Activated CD4-positive, alpha-beta T cell treated with anti-CD3 and anti-CD28 coated beads, Interleukin-2, amount 10 ng/mL, durations not matched to agents 7 days and 5 days (primary cell): ENCODE measurements at places on chromosomes 12 and 14. TPM values are rescaled to one million over a fixed set of nuclear protein-coding genes. Genes with fewer than 3 reads are reported as not detected.
A peak's percentile ranks its signal among the peaks of the same experiment; 100 is the strongest.

POTEM gene
- not detected for total RNA-seq

ARHGAP9 gene
- 218 TPM for total RNA-seq

AKAP3 gene
- 2.5 TPM for total RNA-seq

FUT8 gene
- total RNA-seq: 79.2 TPM

DNA sequence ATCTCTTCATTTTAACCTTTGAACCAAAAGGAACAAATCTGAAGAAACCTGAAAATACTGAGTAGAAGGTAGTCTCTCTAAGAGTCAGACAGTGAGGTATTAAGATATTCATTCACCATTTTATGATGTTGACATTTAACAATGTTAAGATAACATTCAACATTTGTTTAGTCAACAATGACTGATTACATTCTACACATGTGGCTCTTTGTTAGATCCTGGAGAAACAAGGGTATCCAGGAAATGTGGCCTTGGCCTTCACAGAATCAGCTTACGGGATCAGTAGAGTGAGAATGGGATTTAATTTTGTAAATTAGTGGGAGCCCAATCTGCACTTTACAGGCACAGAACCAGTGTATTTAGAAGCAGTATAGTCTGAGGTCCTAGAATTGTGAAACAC is 355.5 kb downstream of the KCNH5 start:
- no peaks in the 10 kb centered on the region for H3K4me1 ChIP-seq
- no peak overlapping the region for H3K4me3 ChIP-seq
- H3K27ac ChIP-seq: no peak overlapping the region
- DNase-seq: no peak
- no peaks in the 10 kb centered on the region for H3K36me3 ChIP-seq
- no peaks in the 10 kb centered on the region for H3K27me3 ChIP-seq

GRCh38 chr12:14771651-14772137 is 31.6 kb downstream of the WBP11 start:
- peak overlapping the region; percentile 96 for H3K4me3 ChIP-seq
- H3K4me1 ChIP-seq: peaks cover 54% of the 10 kb centered on the region
- DNase-seq: peak; percentile 53
- H3K27me3 ChIP-seq: no peaks in the 10 kb centered on the region
- peaks cover 52% of the 10 kb centered on the region for H3K36me3 ChIP-seq
- H3K27ac ChIP-seq: peak overlapping the region; percentile 99

- no peaks in the 10 kb centered on the region for H3K36me3 ChIP-seq
- H3K4me3 ChIP-seq: no peak overlapping the region
- no peak overlapping the region for H3K27ac ChIP-seq
- DNase-seq: no peak
- H3K27me3 ChIP-seq: peaks cover 13% of the 10 kb centered on the region
- H3K4me1 ChIP-seq: peaks cover 6% of the 10 kb centered on the region
Measured at GRCh38 chr12:7241404-7242005, 52.0 kb downstream of the PEX5 start.

DNA sequence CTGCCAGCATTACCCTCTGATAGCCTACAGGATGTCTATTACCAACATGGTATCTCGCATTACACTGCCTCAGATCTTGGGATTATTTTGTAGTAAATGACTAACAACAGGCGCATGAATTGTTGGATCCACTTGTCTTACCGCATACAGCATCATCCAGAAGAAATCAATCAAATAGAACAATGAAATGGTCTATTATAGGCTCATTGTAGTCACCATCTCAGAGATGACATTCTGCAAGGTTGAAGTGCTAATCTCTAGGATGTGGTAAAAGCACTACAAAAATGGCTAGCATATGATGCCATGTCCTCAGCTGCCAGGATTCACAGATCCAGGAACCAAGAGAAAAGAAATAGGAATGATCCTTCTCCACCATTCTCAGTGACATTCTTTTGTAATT is 52.0 kb downstream of the WASHC3 start:
- H3K27ac ChIP-seq: no peak overlapping the region
- H3K36me3 ChIP-seq: peaks cover 30% of the 10 kb centered on the region
- DNase-seq: no peak

DNA sequence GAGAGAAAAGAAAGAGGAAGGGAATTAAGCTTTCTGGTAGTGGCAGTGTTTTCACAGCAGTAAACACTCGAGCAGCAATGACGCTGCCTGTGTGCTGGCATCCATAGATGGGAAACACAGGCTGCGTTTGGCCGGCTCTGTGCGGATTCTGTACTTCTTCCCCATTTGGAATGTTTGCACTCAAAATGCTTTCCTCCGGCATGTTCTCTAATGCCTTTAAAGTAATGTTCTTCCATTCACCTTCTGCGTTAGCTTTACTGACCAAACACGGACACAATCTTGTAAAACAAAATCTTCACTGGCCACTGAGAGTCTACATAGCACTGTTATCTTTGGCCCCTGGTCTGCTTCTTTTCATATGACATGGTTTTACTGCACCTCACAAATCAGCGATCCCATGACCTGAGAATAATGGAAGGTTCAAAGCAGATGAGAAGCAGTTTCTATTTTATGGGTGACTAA is 31.4 kb downstream of the DCP1B start:
- no peaks in the 10 kb centered on the region for H3K36me3 ChIP-seq
- no peak for DNase-seq
- no peak overlapping the region for H3K4me3 ChIP-seq

DNA sequence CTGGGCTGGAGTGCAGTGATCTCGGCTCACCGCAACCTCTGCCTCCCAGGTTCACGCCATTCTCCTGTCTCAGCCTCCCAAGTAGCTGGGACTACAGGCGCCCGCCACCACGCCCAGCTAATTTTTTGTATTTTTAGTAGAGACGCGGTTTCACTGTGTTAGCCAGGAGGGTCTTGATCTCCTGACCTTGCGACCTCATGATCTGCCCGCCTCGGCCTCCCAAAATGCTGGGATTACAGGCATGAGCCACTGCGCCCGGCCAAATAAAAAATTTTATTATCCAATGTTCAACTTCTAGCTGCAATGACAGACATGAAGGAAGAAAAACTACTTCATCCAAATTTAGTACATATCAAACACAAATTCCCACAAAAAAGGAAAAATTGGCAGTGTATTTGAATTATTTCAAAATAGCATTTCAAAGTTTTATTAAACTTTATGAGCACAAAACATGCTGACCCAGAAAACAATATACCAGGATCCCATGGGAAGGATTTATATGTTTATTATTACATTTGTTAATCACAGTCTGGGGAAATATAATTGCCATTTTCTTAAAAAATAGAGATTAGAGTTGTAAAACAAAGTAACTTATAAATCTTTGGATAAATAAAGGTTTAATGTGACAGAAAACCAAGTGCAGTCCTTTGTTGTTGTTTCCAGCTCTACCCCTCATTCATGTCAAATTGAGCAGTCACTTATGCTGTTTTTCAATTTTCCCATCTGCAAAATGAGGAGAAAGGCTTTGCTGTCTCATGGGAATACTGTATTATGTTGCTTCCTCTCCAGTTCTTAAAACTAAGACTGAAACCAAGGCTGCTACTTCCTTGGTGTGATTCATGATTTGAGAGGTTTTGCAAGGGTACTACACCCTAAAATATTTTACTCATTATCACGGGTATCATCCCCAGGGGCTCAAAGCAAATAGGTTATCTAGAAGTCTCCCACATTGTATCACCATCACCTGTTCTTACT is 155.2 kb upstream of the AVPR1A start:
- H3K4me3 ChIP-seq: no peak overlapping the region
- H3K27ac ChIP-seq: no peak overlapping the region
- no peaks in the 10 kb centered on the region for H3K4me1 ChIP-seq
- no peaks in the 10 kb centered on the region for H3K36me3 ChIP-seq
- H3K27me3 ChIP-seq: peaks cover 2% of the 10 kb centered on the region
- no peak for DNase-seq

GRCh38 chr12:115946867-115947695 is 330.4 kb downstream of the MED13L start:
- no peak for DNase-seq
- no peaks in the 10 kb centered on the region for H3K27me3 ChIP-seq
- H3K36me3 ChIP-seq: no peaks in the 10 kb centered on the region
- H3K27ac ChIP-seq: no peak overlapping the region
- no peaks in the 10 kb centered on the region for H3K4me1 ChIP-seq
- H3K4me3 ChIP-seq: no peak overlapping the region

DNA sequence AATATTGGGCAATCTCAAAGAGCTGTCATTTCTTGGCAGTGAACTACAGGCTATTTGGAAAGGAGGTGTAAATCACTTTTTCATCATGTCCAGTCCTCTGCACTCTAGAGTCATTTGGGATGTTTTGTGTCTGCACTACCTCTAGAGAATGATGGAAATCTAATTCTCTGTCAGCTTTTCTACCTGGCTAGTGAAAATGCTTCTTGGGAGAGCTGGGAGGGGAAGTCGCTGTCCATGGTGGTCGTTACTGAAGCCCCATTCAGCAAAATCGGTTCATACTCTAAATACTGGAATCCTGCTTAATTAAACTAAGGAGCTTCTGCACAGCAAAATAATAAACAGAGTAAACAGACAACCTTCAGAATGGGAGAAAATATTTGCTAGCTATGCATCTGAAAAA is 251.8 kb downstream of the APAF1 start:
- H3K27ac ChIP-seq: no peak overlapping the region
- H3K36me3 ChIP-seq: no peaks in the 10 kb centered on the region
- H3K27me3 ChIP-seq: peaks cover 55% of the 10 kb centered on the region
- no peak for DNase-seq

GRCh38 chr12:12822886-12823285 is 9.7 kb downstream of the DDX47 start:
- no peaks in the 10 kb centered on the region for H3K27me3 ChIP-seq
- peaks cover 61% of the 10 kb centered on the region for H3K36me3 ChIP-seq
- no peak for DNase-seq

DNA sequence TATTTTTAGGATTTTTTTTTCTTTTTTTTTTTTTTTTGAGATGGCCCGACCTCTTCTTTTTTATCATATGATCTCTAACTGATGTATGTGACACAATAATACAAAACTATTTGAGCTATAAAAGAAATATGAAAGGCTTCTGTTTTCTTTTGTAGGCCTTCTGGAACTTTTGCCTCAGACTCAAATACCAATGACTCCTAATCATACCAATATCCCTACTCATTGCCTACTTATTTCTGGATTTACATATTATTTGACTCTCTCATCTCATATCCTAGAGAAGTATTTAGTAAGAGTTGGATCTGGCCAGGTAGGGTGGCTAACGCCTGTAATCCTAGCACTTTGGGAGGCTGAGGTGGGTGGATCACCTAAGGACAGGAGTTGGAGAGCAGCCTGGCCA is 12.7 kb upstream of the WDR89 start:
- H3K27me3 ChIP-seq: no peaks in the 10 kb centered on the region
- no peak overlapping the region for H3K27ac ChIP-seq
- H3K36me3 ChIP-seq: peaks cover 8% of the 10 kb centered on the region
- DNase-seq: no peak

DNA sequence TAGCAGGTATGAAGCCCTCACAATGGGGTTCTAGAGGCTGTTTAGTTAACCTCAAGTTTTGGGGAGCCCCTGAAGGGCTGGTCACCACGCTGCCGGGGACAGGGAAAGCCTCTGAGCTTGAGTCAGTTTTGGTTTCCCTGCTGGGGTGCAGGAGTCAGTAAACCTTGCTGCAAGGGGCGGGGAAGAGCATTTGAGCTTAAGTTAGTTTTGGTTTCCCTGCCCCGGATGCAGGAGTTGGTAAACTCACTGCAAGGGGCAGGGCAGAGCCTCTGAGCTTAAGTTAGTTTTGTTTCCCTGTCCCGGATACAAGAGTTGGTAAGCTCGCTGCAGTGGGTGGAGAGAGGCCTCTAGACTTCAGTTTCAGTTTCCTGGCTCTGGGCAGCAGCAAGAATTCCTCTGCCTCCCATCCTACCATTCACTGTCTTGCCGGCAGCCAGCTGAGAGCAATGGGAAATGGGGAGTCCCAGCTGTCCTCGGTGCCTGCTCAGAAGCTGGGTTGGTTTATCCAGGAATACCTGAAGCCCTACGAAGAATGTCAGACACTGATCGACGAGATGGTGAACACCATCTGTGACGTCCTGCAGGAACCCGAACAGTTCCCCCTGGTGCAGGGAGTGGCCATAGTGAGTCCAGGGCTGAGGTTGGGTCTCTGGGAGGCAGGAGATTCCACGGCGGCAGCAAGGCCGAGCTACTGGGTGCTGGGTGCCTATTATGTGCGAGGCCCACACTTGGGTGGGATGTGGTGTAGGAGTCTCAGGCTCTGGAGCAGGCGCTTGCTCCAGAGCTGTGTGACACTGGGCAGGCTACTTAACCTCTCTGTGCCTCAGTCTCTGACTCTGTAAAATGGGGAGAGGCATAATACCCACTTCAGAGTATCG is at the start of gene OAS2:
Gene OAS2 (plus strand): TSS at position 357 of the 878 bp plus-strand sequence. CDS start 90 bp downstream, at position 447.
- H3K4me1 ChIP-seq: peaks cover 52% of the 10 kb centered on the region
- H3K4me3 ChIP-seq: peak within 1 kb of the TSS; percentile 84
- peak within 1 kb of the TSS; percentile 99 for H3K27ac ChIP-seq
- no peaks in the 10 kb centered on the region for H3K27me3 ChIP-seq
- H3K36me3 ChIP-seq: peaks cover 59% of the 10 kb centered on the region

DNA sequence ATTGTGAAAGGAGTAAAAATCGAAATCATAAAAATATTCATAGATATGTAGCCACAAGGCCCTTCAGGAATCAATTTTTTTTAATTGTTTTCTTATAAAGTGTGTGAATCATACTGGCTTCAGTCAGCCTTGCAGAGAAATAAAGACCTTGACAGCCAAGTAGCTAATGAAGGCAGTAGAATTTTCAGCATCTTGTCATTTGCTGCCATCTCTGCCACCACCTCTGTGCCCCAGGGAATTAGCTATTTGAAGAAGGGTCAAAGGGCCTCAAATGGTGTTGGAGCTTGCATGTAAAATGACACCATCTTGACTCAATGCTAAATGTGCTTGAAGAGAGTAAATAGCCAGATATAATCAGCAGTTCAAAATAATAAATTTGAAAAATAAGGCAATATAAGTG is 359.4 kb upstream of the DCN start:
- no peaks in the 10 kb centered on the region for H3K4me1 ChIP-seq
- H3K27ac ChIP-seq: no peak overlapping the region
- no peaks in the 10 kb centered on the region for H3K36me3 ChIP-seq
- no peak for DNase-seq

- H3K4me1 ChIP-seq: peaks cover 11% of the 10 kb centered on the region
- peaks cover 3% of the 10 kb centered on the region for H3K27me3 ChIP-seq
- DNase-seq: no peak
- no peak overlapping the region for H3K27ac ChIP-seq
- no peaks in the 10 kb centered on the region for H3K36me3 ChIP-seq
- no peak overlapping the region for H3K4me3 ChIP-seq
Measured at GRCh38 chr12:32494656-32495055, 95.3 kb downstream of the FGD4 start.

DNA sequence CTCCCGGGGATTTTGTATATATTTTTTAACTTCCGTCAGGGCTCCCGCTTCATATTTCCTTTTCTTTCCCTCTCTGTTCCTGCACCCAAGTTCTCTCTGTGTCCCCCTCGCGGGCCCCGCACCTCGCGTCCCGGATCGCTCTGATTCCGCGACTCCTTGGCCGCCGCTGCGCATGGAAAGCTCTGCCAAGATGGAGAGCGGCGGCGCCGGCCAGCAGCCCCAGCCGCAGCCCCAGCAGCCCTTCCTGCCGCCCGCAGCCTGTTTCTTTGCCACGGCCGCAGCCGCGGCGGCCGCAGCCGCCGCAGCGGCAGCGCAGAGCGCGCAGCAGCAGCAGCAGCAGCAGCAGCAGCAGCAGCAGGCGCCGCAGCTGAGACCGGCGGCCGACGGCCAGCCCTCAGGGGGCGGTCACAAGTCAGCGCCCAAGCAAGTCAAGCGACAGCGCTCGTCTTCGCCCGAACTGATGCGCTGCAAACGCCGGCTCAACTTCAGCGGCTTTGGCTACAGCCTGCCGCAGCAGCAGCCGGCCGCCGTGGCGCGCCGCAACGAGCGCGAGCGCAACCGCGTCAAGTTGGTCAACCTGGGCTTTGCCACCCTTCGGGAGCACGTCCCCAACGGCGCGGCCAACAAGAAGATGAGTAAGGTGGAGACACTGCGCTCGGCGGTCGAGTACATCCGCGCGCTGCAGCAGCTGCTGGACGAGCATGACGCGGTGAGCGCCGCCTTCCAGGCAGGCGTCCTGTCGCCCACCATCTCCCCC is 777 bp downstream of the ASCL1 start:
- H3K27ac ChIP-seq: no peak overlapping the region
- peaks cover 2% of the 10 kb centered on the region for H3K36me3 ChIP-seq
- peak overlapping the region; percentile 49 for H3K4me3 ChIP-seq
